ENCODE measurements at places on chromosomes 4 and X.

DNA sequence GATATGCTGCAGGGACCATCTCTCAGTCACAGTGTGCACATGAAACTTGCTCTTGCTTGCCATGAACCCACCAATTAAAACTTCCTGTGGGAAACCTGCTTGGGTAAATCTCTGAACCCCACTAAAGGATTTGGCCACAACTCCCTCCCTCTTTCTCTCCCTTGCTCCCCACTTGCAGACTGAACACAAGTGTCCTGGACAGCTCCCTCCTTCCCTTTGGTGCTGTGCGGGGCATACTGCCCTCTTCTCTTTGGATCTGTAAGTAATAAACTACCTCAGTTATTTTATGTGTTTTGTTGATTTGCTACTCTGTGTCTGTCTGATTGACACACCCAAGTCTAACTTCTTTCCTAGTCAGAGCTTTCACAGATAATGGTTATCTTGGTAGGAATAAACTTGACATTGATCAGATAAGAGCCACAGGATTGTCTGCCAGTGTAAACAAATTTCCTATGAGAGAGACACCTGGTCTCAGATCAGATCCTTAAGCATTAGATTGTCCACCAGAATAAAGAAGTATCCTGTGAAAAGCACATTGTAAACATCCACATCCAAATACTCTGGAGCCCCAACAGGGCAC, 41.8 kb downstream of the SULT1E1 start:
- DNase-seq = no peak

DNA sequence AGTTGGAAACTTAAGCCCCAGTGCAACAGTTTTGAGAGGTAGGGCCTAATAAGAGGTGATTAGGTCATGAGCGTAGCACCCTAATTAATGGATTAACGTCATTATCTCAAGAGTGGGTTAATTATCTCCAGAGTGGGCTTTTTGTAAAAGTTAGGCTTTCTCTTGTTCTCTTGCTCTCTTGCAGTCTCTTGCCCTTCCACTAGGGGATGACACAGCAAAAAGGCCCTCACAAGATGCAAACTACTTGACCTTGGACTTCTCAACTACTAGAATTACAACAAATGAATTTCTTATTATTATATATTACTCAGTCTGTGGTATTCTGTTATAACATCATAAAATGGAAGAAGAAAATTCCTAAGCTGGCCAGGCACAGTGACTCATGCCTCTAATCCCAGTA, 22.1 kb upstream of the NDST3 start:
- DNase-seq = no peak

DNA sequence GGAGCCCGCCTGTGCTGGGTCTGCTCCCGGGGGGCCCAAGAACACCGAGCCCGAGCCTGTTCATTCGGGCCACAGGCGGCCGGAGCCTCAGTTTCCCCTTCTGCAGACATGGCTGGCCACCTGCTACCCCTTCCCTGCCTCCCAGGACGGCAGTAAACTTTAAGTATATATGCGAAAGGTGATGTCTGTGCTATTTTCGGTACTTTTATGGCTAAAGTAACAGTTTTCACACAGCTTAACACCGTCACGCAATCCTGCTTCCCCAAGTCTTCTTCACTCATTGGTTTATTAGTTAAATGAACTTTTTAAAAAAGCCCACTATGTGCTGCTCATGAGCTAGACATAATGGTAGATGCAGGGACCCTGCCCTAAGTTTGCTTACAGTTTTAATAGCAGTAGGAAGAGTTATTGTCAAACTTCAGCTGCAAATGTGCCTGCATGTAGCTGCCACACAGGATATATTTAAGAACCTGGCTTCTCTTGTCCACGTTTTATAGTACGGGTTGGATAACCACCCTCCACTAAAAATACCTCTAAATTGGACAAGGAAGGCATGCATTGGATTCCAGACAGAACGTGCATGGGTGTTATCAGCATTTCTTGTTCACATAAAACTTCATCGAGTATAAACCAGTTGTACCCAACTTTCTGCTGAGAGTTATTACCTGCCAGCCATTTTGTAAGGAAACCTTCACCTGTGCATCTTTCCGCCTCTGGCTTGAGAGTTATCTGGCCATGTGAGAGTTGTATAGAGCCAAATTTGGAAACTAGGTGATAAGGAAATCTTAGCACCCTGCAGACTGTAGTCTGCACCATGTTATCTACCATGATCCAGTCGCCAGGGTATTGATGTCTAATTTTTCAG, 741 bp downstream of the ANAPC4 start:
- DNase-seq = no peak

DNA sequence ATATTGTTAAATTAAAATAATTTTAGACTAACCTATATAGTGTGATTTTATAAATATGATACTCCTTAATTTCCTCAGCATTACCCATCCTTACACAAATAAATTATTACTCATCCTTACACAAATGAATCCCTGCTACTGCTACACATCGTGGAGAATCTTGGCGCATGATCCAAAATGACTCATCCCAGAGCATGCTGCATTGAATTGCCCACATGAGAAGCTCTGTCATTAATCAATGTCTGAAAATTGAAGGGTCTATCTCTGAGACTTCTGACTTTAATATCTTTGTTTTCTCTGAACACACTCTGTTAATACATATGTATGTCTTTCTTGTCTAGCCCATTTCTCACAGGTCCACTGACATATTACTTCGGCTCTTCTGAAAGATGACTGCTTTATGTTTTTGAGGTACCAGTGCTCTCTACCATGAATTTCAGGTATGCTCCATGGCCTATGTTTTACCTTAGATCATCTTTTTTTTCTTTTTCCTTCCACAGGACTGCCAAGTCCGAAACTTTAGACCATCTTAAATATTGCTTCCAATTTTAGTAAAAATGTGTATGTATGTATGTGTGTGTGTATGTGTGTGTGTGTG, 15.7 kb upstream of the DUSP21 start:
- no peak for DNase-seq

GRCh38 chrX:68121371-68121770, 311.9 kb downstream of the OPHN1 start:
- no peak for DNase-seq

DNA sequence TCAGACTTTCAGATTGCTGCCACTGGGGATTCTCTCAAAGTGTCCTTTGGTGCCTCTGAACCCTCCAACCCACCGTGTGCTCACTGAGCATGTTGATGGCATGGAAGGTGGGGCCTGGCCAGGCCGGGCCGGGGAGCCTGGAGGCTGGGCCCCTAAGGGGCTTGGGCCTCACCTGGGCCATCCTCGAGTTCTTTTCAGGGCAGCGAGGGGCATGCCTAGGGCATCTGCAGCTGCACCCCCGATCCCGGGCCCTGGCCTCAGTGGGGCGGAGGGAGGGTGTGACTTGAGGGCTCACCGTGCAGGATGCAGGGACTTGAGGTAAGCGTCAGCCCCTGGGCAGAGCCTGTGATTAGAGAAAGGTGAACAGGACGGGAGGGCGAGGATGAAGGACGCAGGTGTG, 1.6 kb upstream of the SH3TC1 start:
- DNase-seq = no peak

GRCh38 chrX:113929004-113929403, 654.9 kb upstream of the HTR2C start:
- DNase-seq = no peak

DNA sequence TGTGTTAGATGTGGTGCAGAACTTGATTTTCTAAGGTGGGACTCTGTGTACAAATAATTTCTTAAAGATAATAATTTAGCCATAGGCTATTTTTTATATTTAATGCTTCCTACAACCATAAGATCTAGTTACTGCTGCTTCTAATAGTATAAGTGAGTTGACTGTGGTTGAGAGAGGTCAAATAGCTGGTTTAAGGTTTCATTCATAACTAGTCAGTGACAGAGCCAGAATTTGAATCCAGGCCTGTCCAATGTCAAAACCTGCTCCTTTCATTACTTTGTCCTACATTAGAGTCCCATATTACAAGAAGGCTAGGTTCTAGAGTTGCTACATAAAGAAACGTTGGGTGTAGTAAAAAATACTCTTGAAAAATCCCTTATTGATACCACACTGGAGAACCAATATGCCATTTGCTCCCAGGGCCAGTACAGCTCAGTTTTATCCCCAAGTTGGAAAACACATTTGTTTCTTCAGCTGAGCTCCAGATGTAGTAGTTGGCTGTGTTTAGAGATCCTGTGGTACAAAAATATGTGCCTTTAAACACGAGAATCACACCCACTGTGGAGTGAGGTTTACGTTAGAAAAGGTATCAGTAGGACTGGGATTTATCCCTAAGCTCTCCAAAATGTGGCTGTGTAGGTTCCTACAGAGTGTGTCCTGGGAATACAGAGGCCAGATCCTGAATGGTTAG, 84.3 kb downstream of the REPS2 start:
- no peak for DNase-seq

- DNase-seq = no peak
Observed at GRCh38 chrX:10496345-10496965, 123.9 kb downstream of the MID1 start.

DNA sequence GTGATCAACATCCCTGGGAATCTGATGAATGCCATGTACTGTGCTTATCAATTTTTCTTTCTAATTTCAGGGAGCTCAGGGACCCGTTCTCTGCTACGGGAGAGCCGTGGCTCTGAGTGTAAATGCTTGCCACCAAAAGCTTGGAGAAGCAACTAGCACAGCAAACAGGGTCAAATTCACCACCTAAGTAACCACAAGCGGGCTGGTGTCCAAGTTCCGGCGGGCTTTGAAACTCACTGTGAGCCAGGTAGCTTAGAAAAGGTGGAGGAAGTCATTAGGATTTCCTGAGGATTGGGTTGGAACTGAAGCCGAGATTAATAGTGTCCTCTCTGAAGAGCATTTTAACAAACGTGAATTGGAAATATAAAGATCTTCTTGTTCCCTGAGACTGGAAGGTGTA, 87.2 kb downstream of the CLDN34 start:
- no peak for DNase-seq

DNA sequence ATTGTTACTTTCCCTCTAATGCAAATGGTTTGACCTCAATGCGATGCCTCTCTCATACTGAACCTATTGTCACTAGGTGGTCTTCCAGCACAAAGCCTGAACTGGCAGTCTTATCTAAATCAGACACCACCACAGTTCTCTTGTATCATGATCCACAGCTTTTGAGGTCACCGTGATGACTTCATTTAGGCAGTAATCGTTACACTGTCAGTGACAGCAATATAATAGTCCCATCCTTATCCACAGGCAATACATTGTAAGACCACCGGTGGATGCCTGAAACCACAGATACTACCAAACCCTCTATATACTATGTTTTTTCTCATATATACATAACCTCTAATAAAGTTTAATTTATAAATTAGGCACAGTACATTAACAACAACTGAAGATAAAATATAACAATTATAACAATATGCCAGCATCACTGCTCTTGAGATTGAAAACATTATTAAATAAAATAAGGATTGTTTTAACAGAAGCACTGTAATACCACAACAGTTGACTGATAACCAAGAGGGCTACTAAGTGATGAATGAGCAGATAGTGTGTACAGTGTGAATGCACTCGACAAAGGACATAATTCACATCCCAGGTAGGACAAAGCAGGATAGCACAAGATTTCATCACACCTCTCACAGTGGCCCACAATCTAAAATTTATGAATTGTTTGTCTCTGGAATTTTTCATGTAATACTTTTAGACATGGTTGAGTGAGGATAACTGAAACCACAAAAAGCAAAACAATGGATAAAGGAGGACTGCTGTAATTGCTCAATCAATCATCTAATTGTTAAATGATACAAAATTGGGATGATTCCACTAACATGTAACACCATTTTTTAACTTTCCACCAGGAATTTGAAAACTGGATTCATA, 419.4 kb downstream of the CENPC start:
- DNase-seq = no peak

DNA sequence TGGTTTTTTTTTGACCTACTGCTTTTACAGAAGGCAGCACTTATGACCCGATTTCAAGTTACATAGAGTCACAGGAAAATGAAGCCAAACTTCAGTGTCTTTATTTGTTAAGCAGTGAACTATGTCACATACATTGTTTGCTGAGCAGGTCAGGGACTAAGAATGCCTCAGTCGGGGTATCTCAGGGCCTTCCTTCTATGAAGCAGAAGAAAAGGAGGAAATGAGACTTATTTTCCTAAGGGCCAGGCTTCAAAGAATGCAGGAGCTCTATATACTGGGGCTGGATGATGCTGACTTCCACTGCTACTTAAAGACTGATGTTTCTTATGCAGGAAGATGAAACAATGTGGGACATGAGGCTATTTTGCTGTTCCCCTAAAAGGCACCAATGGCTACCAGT, 558.4 kb upstream of the IGFBP7 start:
- DNase-seq = no peak

GRCh38 chr4:160450876-160451275, 1348.0 kb downstream of the RAPGEF2 start:
- DNase-seq = no peak

DNA sequence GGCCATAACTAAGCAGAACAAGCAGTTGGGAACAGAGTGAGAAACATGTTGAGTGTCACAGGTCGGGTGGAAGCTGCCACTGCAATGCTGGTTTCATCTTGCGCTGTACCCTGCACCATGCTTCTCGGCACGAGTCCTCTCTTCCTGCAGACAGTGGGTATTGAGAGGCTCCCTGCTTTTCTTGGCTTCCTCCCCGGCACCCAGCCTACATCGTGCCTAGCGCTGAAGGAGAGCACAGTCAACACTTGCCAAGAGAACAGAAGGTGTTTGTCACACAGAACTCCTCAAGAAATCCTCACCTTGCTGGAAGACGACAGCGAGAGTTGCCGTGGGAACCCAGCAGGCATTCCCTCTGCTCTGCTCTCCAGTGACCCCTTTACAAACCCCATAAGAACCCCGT, 53.6 kb downstream of the EVC2 start:
- no peak for DNase-seq

DNA sequence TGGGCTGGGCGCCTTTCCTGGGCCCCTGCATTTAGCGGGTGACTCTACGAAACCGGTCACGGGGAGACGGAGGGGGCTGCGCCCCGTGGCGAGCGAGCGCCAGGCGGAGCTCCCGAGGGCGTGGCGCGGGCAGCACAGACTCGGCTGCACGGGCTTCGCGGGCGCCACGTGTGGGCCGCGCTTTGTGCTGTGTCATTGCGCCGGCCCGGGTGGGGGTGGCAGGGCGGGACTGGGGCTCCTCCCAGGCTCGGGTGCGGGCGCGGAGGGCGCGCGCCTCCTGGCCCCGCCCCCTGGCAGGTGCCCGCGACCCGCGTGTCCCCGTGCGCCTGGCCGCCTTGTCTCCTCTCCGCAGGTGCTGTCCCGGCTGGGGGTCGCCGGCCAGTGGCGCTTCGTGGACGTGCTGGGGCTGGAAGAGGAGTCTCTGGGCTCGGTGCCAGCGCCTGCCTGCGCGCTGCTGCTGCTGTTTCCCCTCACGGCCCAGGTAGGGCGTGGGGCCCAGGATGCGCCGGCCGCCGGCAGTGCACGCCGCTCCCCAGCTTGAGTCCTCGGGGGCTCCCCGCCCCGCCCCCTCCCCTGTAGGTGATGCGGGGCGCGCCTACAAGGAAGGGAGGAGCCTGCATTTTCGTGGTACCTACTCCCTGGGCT, 651 bp downstream of the UCHL1 start:
- no peak for DNase-seq

Measured in right renal cortex interstitium (tissue), 3 donors.